Activated T-cell treated with anti-CD3 and anti-CD28 coated beads for 1 hour (primary cell): ENCODE measurements at places on chromosomes 3 and 15.

DNA sequence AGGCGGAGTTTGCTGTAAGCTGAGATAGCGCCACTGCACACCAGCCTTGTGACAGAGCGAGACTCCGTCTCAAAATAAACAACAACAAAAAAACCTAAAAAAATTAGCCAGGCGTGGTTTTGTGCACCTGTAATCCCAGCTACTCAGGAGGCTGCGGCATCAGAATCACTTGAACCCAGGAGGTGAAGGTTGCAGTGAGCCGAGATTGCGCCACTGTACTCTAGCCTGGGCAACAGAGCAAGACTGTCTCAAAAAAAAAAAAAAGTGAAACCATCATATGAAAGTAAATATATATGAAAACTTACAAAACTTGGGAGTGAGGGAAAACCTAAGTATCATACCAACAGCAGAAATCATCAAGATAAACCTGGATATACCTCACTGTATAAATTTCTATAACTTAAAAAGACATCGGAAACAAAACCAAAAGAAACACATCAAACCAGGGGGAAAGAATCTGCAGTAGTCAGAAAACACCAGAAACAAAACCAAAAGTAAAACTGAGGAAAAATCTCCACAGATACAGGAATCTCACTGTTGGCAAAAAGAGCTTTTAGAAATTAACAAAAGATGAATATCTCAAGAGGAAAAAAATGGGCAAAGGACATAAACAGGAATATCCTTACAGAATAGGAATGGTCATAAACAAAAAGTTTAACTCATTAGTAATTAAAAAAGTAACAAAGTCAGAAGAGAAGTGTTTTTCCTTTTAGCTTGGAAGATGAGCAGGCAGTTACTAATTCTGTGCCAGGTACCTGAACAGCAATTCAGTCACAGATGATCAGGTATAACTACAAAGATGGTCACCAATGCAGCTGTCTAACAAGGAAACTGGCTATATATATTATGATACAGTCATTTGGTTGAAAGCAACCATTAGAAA, 41.3 kb downstream of the ETV5 start:
- no peak for DNase-seq

DNA sequence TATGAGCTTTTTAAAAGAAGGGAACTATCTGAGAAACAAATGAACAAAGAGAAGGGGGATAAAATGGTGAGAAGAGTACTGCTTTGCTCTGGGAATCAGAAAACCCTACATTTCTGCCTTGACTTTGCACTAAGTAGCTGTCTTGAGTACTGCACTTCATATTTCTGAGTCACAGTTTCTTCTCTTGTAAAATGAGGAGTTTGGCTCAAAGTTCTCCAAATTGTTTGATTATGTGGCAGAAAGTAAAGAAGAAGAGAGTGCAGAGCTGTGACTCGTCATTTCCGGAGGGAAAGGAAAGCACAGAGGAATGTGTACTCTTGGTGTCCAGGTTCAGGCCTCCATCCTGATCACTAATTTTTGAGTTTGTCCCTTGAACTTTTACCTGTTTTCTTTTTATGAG, 54.7 kb downstream of the TP63 start:
- no peak for DNase-seq

DNA sequence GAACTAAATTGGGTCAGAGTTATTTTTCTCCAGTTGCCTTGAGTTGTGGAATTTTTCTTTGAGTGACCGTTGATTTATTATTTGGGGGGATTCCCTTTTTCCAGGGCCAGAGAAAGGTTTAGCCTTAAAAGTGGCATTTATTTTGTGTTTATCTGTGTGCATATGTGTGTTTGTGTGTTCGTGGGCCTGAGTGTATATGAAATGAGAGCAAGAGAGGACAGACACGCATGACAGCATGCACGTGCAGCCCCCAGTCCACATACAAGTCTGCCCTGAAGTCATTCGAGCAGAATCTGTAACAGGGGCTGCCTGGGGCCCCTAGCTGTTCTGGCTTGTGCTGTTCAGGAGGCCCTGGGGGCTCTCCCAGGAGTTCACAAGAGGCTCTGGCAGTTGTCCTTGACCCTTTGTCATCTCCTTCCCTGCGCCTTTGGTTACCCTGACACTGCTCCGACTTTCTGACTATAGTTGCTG, 18.3 kb upstream of the TRAK1 start:
- no peak for DNase-seq

DNA sequence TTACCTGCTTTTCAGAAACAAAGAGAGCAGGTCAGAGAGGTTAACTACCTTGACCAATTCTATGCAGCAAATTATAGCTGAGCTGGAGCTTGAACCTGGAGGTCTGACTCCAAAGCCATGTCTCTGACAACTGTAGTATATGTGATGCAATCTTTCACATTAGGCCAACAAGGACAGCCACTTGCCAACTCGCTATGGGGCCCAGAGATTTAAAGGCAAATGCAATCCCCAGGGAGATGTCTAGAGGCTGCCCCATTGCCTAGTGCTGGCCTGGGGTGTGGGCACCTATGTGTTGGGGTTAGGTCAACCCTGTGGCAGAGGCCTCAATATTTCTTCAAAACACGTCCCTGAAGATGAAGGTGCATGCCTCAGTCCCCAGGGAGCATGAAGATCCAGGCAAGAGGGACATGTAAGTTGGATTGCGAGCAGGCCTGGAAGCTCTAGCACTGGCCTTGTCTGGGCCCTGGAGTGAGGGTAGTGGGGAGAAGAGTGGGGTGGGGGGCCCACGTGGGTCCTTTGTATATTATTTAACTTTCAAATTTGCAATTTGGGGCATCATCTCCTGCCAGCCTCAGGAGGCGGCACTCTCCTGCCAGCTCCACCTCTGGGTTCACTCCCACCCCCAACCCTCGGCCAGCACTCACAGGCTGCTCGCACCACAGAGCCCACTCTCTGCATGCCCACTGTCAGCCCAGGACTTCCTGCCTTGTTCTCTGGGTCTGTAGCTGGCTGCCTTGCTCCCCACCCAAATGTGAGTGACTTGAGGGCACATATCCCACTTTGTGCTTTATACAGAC, 64.3 kb downstream of the SLC12A8 start:
- DNase-seq, result no peak

DNA sequence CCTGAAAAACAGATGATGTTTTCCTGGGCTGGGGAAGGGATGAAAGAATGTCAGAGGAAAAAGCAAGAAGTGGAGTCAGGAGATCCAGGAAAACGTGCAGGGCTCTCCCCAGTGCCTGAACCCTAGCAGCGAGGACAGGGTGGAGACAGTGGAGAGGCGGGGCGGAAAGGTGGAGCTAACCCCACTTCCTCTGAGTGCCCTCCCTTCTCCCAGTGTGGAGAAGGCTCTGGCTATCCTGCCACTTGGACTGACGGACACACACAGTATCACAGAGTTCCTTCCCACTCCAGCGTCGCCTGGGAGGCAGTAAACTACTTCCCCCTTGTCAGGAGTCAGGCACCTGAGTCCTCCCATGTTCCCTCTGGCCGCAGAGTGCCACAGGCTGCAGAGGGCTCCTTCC, 125.3 kb upstream of the CHRNA7 start:
- no peak for DNase-seq

DNA sequence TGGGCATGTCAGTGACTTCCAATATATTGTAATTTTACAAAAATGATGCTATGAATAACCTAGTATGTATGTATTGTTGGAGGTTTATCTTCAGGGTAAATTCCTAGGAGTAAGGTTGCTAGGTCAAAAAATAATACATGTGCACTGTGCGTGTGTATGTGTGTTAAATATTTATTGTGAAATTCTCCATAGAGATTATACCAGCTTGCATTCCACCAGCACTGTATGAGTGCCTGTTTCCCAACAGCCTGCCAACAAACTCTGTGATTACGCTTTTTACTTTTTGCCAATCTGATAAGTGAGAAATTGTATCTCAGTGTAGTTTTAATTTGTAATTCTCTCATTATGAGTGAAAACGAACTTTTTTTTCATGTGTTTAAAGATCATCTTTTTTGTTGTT, 12.6 kb upstream of the IGF2BP2 start:
- DNase-seq, result no peak

GRCh38 chr15:92648190-92648875, 7.2 kb downstream of the FAM174B start:
- DNase-seq, result no peak

DNA sequence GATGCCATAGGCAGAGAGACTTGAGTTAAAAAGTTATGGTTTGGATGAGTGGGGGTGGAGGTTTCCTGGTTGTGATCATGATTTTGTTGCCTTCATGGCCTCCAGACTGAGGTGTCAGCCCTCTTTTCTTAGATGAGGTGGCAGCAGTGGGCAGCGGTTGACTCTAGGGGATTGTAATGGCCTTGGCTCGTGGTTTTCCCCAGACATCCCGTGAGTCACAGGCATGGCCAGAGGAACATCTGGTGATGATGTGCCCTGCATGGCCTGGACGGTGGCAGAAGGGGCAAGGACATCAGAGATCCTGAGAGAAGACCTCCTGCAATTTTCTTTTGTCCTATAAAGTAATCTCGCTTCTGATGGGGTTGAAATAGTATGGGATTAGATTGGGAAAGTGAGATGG, 12.4 kb downstream of the RETNLB start:
- no peak for DNase-seq

DNA sequence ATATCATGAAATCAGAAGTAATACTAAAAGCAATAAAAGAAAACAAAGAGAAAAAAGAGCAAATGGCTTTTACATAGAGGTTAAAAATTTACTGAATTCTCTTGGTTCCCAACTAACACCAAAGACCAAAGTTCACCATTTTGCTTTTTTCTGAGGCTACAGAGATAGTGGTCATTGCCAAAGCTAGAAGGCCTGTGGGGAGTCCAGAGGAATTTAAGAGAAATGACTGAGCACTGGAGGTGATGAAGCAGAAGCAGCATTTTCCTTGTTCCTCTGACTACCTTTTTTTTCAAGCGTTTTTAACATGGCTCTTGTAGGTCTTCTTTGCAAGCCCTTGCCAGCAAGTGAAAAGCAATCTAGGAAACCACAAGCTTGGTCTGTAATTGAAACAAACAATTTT, 58.2 kb downstream of the THBS1 start:
- DNase-seq, result no peak

DNA sequence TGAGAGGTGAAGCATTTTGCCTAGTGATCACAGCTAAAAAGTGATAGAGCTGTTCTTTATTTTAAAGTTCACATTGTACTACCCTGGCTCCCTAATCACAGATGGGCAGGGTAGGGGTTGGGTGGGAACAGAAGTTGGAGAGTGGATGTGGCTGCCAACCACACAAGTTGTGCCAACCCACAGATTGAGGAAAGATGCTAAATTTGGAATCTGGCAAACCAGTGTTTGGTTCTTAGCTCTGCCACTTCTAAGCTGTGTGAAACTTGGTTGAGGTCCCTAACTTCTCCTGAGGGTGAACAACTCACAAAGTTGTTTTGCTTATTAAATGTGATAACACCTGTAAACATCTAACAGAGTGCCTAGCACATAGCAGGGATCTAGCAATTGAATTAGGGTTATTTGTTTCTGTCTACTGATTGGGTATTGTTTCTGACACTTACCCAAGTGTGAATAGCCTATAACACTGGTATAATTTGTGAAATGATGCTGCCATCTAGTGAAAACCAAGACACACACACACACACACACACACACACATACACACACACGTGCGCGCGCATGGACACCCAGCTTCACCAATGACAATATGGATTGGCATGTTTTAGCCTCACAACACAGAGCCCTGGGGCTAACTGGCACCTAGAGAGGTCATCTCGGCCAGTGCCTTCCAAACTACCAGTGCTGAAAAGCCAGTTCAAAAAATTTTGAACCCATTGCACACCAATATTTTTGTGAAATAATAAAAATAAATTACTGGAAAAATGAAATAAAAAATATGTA, 25.3 kb downstream of the ADGRG7 start:
- DNase-seq, result no peak

GRCh38 chr3:168025076-168025475, 70.6 kb downstream of the GOLIM4 start:
- no peak for DNase-seq

- no peak for DNase-seq
Measured at GRCh38 chr15:60757273-60757672, 278.3 kb upstream of the ICE2 start.

- no peak for DNase-seq
Measured at GRCh38 chr3:64257100-64257755, 32.0 kb upstream of the PRICKLE2 start.

- no peak for DNase-seq
Measured at GRCh38 chr3:8574040-8574669, 70.4 kb downstream of the SSUH2 start.

DNA sequence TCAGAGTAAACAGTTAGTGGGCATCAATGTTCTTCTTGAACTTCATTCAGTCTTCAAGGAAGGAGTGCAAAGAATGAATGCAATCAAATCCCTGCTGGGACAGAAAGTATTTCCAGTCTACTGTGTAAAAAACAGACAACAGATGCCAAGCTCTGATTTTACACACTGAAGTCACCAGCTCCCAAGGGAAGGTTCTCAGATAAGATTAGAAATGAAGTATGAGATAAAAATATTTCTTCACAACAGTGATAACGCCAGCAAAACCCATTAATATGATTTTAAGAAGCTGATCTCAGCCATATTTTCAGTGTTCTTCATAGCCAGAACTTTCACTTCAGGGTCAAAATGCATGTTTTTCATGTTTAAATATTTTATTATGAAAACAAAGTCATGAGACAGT, 265.6 kb downstream of the CTNNB1 start:
- no peak for DNase-seq

- DNase-seq, result no peak
Measured at GRCh38 chr3:134287512-134287911, 36.9 kb upstream of the RYK start.

DNA sequence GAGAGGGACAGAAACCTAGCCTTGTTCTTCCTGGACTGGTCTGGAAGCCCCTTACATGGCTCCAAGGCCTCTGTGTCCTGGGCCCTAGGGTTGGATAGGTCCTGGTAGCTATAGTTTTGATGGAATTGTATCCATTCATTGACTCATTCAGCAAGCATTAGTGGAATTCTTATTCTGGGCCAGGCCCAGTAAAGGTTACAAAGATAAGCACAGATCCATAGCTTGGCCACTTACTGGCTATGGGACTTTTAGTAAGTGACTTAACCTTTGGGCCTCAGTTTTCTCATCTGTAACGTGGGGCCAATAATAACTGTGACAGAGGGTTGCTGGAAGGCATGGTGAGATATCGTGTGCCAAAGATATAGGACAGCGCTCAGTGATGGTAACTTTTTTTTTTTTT, 13.6 kb upstream of the DAG1 start:
- no peak for DNase-seq

DNA sequence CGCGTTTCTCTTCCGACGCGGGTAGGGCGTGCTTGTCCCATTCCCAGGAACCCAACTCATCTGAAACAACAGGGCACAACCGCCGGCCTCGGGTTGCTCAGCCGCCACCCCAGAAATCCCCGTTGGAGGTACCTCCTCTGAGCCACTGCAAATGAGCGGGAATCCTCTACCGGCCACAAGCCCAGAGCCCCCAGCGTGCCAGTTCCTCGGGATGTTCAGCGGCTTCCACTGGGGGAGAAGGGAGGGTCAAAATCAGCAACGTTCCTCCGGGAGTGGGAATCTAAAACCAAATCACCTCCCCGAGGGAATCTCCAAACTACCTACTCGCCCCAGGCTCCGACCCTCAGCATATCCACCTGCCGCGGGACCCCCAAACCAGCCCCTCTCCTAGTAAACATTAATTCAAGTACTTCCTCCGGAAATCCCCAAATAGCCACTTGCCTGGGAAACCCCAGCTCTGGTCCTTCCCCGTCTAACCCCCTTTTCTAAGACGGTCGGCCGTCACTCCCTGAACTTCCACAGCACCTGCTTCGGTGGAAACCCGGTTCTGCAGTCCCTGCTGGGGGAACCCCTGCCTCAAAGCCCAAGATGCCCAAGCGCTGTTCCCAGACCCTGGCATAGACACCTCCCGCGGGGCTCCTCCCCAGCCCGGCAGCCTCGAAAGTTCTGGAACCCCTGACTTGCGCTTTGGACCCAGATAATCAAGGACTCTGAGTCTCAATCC, 887 bp downstream of the OXTR start:
- no peak for DNase-seq
